Right ventricle myocardium inferior (tissue), 1 donor: ENCODE measurements at places on chromosomes 4 and X. TPM values are rescaled to one million over a fixed set of nuclear protein-coding genes. Genes with fewer than 3 reads are reported as not detected.

Gene CHIC1
- total RNA-seq: 10.4 TPM

Gene LRAT
- not detected for total RNA-seq

Gene JCHAIN
- 6.5 TPM for total RNA-seq

Gene ARAP2
- total RNA-seq: 2.8 TPM

Gene PLK4
- total RNA-seq: 1.1 TPM

Gene CLIC2
- total RNA-seq: 17.0 TPM

Gene SPANXB1
- total RNA-seq: not detected

Gene RS1
- total RNA-seq: not detected

Gene CLDN34
- not detected for total RNA-seq

Gene ZNF674
- 2.2 TPM for total RNA-seq

Gene MAGEA8
- not detected for total RNA-seq

Gene FAM241A
- 8.8 TPM for total RNA-seq

- DNase-seq: peak; percentile 70
Observed at GRCh38 chrX:64975491-64975890, 759 bp downstream of the ZC4H2 start.

DNA sequence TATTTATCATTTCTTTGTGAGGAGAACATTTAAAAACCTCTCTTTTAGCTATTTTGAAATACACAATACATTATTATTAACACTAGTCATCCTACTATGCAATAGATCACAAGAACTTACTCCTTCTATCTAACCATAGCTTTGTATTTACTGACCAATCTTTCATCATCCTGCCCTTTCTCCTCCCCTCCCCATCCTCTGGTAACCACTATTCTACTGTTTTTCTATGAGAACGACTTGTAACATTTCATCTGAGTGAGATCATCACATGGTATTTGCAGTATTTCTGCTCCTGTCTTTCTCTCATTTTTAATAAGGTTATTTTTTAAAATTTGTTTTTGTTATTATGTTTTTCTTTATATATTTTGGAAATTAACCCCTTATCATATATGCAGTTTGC, 331.8 kb downstream of the TEX13C start:
- DNase-seq: no peak

GRCh38 chrX:19689170-19689779, 174.0 kb upstream of the MAP3K15 start:
- no peak for DNase-seq

DNA sequence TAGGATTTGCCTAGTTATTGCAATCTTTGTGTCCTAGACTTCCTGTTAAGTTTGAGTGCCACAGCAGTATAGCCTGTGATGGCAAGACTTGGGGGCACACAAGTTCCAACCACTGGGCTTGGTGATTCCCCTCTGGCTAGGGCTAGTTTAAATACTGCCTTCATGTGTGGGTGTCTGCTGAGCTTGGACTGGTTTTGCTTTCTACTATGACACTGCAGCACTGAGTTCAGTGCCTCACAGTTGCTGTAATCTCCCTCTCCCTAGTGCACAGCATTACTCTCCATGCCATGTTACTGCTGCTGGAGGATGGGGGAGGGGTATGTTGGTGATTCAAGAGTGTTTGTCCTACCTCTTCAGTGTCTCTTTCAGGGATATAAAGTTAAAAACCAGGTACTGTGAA, 379.6 kb downstream of the IL15 start:
- DNase-seq: no peak

DNA sequence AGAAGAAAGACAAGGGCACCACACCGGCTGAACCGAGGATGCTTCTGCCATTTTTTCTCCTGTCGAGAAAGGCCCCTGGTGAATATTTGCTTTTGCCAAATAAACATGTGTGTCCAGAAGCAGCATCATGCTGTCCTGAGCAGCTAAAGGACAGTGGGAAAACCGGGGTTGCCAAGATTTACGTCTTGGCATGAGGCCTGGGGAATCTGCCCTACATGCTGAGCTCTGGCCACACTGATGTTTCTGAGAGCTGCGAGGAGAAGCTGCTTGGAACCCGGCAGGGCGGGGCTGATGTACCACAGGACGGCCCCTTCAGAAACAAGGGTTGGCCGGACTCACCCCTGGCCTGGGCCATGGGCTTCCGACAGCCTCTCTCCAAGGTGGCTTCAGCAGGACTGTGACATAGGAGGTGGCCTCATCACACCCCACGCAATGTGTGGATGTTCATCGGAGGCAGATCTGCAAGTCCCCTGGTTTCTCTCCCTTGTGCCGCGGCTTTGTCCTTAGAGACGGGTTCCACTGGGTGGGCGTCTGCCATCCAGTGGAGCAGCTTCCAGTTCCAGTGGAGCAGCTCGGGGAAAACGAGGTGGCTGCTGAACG, 42.2 kb upstream of the SORCS2 start:
- DNase-seq: peak; percentile 55

GRCh38 chr4:82733636-82734035, 65.0 kb downstream of the SCD5 start:
- no peak for DNase-seq

DNA sequence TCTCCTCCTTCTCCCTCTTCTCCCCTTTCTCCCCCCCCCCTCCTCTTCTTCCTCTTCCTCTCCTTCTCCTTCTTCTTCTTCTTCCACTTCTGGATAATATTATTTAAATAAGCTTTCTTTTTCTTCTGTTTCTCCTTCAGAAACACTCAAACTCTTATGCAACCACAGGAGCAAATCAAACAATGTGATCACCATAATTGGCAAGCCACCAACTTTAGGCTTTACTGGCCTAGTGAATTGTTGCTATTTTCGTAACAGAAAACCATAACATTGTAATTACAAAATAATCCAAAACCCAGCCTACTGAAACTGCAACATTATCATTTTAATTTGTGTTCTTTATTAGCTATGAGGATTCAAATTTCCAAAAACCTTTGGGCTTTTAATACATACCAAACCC, 14.3 kb downstream of the DCAF8L1 start:
- no peak for DNase-seq

GRCh38 chr4:169968999-169969398, 57.2 kb downstream of the MFAP3L start:
- DNase-seq: no peak

- peak; percentile 68 for DNase-seq
Observed at GRCh38 chr4:98996056-98996764, 689 bp downstream of the METAP1 start.

- DNase-seq: no peak
Observed at GRCh38 chr4:39587881-39588280, 50.8 kb downstream of the SMIM14 start.

DNA sequence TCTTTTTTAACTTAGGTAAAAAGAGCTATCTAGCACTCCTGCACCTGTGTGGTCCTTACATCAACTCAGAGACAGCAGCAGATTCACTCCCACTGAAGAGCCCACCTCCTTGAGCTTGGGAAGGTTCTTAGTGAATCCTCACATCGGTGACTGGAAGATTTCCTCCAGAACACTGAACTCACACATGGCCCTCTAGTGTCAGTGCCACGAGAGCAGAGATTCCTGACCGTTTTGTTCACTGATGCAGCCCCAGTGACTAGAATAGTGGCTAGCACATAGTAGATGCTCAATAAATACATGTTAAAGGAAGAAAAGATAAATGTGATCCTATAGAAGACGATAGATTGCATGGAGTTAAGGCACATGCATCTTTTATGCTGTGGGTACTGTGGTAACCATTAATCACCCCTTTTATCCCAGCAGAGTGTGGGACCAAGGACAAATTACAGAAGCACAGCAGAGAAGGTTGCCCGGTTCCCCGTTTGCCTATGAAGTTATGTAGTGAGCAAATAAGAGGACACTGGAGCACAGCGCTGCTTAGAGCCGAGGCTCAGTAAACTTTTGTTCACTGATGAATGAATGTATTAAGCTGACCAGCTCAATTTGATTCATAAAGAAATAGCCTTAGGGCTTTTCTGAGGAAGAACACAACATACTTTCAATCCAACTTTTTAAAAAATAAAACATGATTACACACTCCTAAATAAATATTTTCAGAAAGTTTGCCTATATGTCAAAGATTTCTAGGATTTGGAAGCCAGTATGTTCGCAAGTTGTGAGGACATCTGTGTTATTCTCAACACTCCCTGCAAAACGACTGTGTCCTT, 8.7 kb downstream of the GASK1B start:
- DNase-seq: no peak

GRCh38 chr4:1477045-1477840, 71.0 kb upstream of the NKX1-1 start:
- no peak for DNase-seq

DNA sequence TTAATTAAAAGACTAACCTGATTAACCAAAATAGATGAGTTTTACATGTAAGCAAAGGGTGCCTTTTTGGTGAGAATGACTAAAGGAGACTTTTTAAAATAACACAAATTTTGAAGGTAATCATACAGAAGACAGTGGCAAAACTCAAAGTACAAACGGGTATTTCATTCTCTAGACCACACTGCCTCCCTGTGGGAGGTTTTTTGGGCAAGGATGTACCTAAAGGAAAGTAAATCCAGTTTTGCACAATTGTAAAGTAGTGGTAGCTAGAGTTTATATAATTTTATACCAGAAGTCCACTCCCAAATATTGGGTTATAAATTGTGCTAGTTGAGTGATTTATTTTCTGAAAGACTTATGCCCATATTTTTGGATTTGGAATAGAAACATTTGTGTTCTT, 201.0 kb downstream of the PAPSS1 start:
- no peak for DNase-seq

DNA sequence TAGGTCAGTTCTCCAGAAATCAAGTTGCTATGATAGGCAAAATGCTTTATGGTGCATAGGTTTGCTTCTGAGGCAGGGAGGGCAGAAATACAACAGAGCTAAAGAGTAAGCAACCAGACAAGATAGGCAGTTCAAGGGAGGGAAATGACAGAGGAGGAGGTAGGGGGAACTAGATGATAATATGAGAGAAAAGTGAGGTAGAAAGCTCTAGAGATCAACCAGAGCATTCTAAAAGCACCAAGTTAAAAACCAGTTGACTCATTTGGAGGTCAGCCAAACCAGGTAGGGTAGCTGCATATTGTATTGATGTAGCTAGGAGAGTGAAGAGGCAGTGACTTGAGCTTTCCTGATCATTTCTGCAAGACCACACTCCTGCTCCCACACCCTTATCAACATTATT, 49.0 kb upstream of the SLC16A2 start:
- DNase-seq: no peak

- no peak for DNase-seq
Observed at GRCh38 chrX:790041-790506, 159.5 kb downstream of the SHOX start.

GRCh38 chr4:124753941-124754581, 41.5 kb upstream of the ANKRD50 start:
- no peak for DNase-seq

DNA sequence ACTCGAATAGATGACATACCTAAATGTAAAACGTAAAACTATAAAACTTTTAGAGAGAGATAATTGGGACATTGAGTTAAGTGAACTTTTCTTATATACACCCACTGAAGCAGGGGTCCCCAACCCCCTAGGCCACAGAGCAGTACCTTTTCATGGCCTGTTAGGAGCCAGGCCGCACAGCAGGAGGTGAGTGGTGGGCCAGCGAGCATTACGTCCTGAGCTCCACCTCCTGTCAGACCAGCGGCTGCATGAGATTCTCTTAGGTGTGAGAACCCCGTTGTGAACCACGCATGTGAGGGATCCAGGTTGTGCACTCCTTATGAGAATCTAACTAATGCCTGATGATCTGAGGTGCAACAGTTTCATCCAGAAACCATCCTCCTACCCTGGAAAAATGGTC, 114.8 kb downstream of the HMX1 start:
- DNase-seq: peak; percentile 55

- no peak for DNase-seq
Observed at GRCh38 chr4:104941661-104942062, 205.0 kb upstream of the TET2 start.

GRCh38 chr4:97215409-97215941, 927.8 kb downstream of the STPG2 start:
- no peak for DNase-seq

GRCh38 chr4:39642885-39643552, 4.4 kb upstream of the SMIM14 start:
- DNase-seq: no peak

GRCh38 chr4:173490817-173491528, 39.1 kb downstream of the HAND2 start:
- DNase-seq: no peak

- DNase-seq: peak; percentile 76
Observed at GRCh38 chr4:54539500-54540029, 118.2 kb upstream of the KIT start.

GRCh38 chr4:113769744-113770143, 8.2 kb upstream of the CAMK2D start:
- DNase-seq: no peak

GRCh38 chr4:184203300-184203699, 14.4 kb downstream of the ENPP6 start:
- DNase-seq: no peak

DNA sequence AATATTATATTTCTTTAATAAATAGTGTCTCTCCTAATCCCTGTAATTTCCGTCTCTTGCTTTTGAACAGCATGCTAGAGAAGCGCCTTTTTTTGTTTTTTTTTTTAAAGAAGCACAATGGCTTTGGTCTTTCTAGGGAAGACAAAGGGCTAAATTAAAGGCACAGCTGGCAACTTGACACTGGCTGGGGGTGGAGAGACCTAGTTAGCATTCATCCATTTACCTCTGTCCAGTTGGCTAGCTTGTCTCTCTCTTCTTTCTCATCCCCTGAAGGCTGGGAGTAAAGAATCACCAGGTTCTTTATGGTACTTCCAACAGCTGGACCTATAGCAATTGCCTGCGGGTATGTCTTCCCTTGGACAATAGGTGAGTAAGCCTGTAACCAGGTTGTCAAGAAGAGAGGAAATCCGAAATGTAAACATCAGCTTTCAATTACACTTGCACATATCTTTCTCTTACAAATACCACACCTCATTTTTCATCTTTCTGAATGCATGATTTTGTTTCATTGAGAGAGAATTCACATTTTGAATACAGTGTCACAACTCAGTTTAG, 178.4 kb upstream of the GPR101 start:
- DNase-seq: no peak

DNA sequence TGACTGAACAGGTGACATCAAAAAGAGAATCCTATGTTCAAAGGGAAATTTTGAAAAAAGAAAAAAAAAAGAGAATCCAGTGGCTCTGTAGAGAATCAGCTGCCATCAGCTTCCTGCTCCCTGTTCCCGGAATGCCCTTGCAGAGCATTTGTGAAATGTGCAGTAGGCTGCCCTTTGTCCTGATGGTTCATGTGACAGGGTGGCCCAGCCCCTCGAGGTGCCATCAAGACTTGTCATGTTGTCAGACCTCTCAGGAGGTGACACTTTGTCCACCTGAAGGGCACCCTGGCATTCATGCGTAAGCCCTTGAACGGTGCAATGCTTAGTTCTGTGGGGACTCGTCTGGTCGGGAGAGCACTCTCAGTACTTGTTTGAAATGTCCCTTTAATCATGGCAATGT, 71.4 kb downstream of the CLDN34 start:
- no peak for DNase-seq

DNA sequence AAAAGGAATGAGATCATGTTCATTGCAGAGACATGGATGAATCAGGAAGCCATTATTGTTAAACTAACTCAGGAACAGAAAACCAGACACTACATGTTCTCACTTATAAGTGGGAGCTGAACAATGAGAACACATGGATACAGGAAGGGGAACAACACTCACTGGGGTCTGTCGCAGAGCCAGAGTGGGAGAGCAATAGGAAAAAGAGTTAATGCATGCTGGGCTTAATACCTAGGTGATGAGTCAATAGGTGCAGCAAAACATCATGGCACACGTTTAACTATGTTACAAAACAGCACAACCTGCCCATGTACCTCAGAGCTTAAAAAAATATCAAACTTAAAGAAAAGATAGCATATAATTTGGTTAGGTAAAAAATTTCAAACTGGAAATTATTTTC, 281.4 kb downstream of the PABPC4L start:
- DNase-seq: no peak
